ENCODE measurements at places on chromosomes 6 and 20. TPM values are rescaled to one million over a fixed set of nuclear protein-coding genes. Genes with fewer than 3 reads are reported as not detected.

GRCh38 chr20:41334036-41334435 is 6.6 kb upstream of the LPIN3 start:
- no peak for DNase-seq

The TBP gene
- polyA plus RNA-seq: 27.7 TPM

The TNFRSF6B gene
- 3.8 TPM for polyA plus RNA-seq

The SLC22A3 gene
- 3.9 TPM for polyA plus RNA-seq

- no peak for DNase-seq
These were observed 30.4 kb upstream of the AHI1 start for GRCh38 chr6:135527960-135528249.

The IL20RA gene
- polyA plus RNA-seq: 1.6 TPM

The TMEM14C gene
- polyA plus RNA-seq: 148 TPM

The FAM120B gene
- 33.4 TPM for polyA plus RNA-seq

The TMEM244 gene
- polyA plus RNA-seq: not detected

DNA sequence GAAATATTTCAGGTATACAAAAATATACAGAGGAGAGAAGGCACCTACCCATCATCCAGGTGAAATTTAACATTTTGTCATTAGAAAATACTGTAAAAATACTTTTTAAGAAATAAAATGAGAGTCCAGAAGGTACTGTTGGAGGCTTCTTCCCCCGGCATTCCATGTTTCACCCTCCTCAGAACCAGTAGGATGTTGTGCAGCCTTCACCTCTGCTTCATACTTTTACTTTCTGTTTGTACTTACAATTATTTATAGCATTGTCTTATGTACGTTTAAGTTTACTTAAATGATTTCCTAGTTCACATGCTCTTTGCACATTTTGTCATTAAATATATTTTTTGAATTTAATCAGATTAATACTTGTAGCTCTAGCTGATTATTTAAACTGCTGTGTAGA is 30.9 kb downstream of the TMEM200A start:
- no peak for DNase-seq

DNA sequence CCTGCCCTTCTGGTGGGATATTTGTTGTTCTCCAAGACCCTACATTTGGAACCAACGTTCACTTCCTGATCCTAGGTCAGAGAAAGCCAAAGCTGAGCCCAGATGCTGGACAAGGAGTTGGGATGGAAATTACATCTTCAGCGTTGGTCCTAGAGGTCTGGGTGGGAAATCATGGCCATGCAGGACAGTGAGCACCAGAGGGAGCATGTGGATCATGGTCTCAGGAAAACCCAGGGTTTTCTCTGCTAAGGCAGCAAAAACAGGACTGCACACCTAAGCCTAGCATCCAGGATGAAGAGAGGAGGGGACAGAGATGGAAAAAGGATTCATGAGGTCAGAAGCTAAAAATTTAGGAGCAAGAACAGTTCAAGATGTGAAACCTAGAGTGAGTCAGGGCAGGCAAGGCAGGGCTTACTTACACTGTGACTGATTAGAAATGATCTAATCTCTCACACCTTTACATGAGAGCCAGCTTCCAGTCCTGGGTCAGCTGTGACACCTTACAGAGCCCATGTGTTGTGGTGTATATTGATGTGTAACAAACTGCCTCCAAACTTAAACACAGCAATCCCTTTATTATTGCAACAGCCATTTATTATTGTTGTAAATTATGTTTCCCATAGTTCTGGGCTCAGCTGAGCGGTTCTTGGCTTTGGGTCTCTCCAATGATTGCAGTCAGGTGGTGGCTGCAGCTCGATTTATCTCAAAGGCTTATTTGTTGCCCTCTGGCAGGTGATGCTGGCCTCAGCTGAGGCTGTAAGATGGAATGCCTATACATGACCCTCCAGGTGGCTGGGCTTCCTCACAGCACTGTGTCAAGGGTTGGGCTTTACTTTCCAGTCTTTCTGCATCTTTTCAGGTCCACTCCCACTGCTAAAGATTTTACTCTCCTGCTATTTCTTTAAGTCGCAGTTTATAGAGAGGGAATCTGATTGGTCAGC is 6.5 kb downstream of the C20orf202 start:
- no peak for DNase-seq

The SNPH gene
- polyA plus RNA-seq: 3.6 TPM

The ANKEF1 gene
- 8.5 TPM for polyA plus RNA-seq

- no peak for DNase-seq
These were observed 515.5 kb downstream of the COL12A1 start for GRCh38 chr6:74690365-74690764.

DNA sequence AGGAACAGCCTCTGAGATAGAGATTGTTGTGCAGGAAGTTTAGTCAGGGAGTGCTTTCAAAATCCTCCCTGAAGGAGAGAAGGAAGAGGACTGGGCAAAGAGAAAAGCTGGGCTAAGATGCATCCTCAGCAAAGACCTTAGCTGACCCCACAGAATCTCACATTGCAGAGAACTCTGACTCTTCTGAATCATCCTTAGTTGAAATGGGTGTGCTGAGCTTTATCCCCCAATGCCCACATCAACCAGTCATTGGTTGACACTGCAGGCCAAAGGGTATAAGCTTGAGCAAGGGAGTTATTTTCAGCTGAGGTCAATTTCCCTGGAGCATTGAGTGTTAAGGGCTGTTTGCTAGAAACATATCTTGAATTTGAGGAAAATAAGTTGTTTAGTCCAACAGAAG is 732.2 kb downstream of the CBLN4 start:
- no peak for DNase-seq

The DNMT3B gene
- 6.4 TPM for polyA plus RNA-seq

All from left renal cortex interstitium (tissue), 4 donors.